Stimulated activated CD8-positive, alpha-beta memory T cell treated with anti-CD3 and anti-CD28 coated beads, Interleukin-7, amount 100 ng/mL, for 24 hours (primary cell): ENCODE measurements at places on chromosomes 7 and 10.

DNA sequence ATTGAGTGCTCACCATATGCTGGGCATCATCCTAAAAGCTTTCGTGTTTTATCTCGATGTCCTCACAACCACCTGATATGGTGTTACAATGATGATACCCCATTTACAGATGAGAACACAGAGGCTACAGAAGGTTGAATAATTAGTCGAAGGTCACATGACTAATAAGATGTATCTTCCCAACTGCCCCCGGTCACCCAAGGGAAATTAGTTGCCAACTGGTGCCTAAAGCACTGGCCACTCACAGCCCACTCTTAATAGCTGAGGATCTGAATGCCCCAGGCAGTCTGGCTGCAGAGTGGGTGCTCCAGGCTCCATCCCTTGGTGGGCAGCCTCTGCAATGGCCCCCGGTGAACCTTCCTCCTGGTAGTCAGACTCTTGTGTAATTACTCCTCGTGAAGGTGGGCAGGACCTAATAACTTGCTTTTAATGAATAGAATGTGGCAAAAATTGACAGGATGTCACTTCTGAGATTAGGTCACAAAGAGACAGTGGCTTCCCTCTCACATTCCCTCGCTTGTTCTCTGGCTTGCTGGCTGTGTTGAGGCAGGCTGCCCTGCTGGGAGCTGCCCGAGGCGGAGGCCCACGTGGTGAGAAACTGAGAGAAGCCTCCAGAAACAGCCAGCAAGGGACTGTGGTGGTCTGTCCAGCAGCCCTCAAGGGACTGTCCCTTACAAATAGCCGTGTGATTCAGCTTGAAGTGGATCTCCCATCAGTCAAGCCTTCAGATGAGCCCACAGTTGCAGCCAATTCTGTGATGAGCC is 109.4 kb downstream of the ARHGAP22 start:
- no peak for DNase-seq

DNA sequence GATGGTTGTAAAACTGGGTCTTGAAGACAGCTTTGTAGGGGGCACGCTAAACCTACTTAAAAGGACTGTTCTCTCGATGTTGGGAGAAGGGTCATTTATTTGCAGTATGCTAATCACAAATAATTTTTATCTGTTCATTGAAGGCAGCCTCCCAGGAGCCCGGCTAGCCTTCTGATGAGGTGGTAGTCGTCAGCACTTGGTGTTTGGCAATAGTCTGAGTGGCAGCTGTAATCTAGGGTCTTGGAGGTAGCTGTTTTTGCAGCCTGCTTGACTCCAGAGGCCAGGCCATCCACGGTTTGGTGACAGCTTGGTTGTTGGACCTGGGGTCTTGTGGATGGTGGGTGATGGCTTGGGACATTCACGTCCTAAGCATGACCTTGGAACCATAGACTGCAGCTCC is 2.2 kb downstream of the GTF2IRD1 start:
- DNase-seq, result no peak

- no peak for DNase-seq
These were observed 1.0 kb downstream of the ACSL5 start for GRCh38 chr10:112374724-112375541.

DNA sequence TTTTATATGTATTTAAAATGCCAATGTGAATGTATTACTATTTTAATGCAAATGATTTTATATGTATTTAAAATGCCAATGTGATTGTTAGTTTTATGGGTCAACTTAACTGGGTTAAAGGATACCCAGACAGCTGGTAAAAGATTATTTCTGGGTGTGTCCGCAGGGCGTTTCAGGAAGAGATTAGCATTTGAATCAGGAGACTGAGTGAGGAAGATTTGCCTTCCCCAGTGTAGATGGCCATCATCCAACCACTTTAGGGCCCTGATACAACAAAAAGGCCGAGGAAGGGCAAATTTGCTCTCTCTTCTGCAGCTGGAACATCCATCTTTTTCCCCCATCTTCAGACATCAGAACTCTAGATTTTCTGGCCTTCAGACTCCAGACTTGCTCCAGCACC is 116.2 kb downstream of the BAMBI start:
- DNase-seq, result no peak

GRCh38 chr7:150727381-150727780 is 9.8 kb upstream of the GIMAP5 start:
- no peak for DNase-seq

DNA sequence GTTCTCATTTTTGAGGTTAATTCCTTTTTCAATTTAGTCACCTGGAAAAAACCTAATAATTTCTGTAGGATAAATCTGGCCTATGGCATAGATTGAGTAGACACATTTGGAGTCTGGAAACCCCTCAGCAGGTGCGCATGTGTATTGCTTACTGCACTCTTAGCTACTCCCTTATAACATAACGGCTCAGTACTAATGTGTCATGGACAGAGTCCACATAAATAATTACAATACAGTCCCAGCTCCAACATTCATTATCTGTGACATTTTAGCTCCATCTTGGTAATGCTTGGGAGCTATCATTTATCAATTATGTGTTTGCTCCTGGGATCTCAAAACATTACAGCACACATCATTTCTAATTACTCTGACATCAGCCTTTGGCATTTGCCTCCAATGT is 33.2 kb downstream of the POM121L12 start:
- DNase-seq, result no peak

DNA sequence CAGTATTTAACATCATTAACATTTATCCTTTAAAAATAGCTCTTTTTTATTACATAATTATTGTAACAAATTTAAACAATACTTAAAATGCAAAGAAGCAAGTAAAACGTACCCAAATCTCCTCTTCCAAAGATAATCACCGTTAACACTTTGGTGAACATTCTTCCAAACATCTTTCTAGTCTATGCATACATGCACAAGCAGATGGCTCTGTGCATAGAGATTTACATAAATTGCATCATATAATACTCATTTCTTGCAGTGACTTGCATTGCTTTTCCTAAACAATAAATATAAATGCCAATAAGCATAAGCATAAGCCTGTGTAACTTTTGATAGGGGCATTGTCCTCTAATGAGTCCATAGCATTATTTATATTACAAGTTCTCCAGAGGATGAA is 89.4 kb upstream of the PALS2 start:
- DNase-seq, result no peak

- no peak for DNase-seq
These were observed 146.1 kb downstream of the SLC16A9 start for GRCh38 chr10:59563531-59563930.

DNA sequence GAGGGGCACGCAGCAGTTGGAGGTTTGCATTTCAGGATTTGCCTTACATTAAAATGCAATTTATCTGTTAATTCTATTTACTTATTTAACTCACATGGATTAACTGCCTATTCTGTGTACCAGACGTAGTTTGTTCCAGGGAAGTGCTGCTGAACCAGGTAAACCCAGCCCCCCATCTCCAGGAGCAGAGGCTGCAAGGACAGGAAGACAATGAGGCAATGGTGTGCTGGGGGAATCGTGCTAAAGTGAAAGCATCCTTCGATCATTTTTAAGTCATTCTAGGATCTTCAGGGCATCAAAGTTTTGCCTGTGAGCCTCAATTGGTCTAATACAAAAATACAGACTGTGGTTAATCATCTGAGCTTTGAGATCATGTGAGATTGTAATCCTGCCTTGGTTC is 166.4 kb downstream of the DNAJB6 start:
- no peak for DNase-seq

DNA sequence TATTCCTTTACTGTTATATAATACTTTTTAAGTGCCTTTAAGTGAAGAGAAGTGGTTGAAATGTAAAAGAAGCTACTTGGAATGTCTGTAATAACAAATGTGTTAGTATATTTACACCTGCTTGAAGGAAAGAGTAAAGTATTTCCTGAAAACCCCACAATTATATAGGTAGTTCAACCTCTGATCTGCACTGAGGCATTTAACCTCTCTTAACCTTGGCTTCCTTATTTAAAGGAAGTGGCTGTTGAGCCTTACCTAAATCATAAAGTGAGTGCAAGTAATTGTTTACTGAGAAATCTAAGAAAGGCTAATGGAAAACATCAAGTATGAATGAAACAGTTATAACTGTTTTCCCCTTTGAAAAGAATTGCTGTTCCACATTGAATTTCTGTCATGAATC is 294.5 kb downstream of the ADK start:
- no peak for DNase-seq

DNA sequence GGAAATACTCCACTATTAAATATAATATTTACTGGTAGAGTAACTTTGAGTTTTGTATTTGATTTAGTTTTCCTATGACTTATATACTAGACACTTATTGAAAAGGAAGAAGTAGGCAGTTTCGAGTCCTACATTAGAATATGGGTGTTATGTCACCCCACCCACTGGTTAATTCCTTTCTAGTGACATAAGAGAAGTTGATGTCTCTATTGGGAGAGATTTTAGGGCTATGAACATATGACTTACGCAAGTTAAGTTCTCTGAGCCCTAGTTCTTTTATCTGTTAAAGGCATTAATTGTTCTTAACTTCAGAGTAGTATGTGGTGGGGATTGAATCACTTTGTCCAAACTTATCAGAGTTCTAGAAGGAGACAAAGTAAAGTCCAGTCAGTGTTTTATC is 30.5 kb downstream of the CPED1 start:
- no peak for DNase-seq

DNA sequence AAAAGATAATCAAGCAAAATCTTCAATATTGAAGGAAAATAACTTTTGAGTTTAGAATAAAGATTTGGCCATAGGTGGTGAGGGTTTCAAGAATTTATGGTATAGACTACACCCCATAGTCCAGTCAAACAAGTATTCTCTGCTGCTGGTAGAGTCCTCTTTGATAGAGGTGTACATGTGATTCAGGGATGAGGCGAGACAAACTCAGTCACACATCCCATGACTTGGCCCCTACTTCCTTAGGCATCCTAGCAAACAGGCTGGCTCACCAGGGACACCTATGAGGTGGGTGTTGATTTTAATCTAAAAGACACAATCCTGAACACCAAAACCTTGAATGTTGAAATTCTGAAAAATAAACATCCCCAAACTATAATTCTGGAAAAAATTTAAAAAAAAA is 78.1 kb upstream of the SLC25A13 start:
- DNase-seq, result no peak

DNA sequence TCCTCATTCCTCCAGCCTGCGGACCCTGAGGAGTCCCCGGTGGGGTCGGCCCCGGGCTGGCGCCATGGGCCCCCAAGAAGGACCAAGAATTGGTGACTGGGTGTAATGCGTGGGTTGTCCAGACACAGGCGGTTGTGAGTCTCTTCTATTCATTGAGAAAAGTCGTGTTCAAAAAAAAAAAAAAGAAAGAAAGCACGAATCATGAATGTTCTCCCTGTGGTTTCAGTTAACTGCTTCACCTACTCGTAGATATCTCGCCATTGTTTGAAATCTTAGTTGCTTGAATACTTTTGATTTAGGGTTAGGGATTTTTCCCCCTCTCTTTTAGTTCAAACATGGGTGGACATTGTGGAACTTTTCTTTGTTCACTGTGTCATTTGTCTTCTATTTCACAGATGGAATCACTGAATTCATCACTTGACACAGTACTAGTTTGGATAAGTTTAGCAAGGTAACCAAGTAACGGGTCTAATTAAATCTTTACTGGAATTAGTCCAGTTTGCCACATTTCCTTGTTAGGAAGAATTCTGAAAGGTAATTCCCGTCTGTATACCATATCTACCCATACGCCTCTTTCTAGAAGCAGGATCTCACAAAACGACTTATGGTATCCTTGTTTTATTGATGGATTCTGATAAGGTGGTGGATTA is 775 bp downstream of the STARD3NL start:
- DNase-seq, result no peak

GRCh38 chr10:32112055-32112454 is 55.8 kb upstream of the KIF5B start:
- DNase-seq, result no peak

DNA sequence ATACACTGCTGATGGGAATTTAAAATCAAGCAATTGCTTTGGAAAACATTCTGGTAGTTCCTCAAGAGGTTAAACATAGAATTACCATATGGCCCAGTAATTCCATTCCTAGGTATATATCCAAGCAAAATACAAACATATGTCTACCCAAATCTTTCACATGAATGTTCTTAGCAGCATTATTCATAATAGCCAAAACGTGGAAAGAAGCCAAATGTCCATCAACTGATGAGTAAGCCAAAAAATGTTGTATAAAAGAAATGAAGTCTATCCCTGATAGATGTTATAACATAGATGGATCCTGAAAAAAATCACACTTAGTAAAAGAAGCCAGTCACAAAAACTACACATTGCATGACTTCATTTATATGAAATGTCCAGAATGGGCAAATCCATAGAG is 893.0 kb downstream of the SORCS3 start:
- no peak for DNase-seq

DNA sequence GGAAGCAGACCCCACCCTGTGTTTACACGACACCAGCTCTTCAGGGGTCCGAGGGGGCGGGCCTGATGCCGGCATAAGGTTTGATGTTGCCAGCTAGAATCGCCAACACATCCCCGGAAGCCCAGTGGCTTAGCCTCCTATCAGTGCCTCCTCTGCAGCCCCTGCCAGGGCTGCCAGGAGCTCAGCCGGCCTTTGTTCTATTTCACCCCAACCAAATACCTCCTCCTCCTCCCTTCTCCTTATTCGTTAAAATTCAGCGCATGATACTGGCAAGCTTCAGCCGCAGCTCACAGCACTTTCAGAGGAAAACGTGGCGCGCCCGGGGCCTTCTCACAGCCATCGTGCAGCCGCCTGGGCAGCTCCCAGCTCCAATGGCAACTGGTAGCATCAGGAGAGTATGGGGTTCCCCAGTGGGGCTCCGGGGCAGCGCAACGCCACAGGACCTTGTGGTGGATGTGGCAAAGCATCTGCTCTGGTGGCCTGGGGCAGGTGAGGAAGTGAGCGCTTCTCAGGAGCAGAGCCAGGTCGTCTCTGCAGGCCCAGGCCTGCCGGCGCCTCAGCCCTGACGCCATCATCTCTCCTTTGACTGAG is 176.4 kb upstream of the RHEB start:
- DNase-seq, result no peak

GRCh38 chr7:155168597-155169480 is 98.7 kb downstream of the HTR5A start:
- no peak for DNase-seq

- DNase-seq, result no peak
These were observed 352.6 kb upstream of the AUTS2 start for GRCh38 chr7:69245646-69246045.

DNA sequence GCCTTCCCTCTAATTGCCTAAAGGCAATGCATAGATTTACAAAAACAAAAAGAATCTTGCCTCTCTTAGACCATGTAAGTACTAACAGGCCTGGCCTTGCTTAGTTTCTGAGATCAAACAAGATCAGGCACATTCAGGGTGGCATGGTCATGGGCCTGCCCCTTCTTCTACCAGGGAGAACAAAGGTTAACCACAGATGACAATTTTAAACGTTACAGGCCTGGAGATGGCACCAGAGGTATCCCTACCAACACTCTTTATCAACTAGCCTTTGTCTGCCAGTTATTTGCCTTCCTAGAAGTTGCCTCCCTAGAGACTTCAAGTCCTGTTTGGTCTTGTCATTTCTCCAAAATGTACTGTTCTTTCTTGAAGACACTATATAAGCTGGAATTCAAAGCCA is 252.6 kb downstream of the DOCK4 start:
- no peak for DNase-seq

- no peak for DNase-seq
These were observed 166.8 kb downstream of the RGS10 start for GRCh38 chr10:119375574-119376272.

GRCh38 chr10:12481924-12482323 is 132.6 kb downstream of the CAMK1D start:
- DNase-seq, result no peak
